ENCODE measurements at places on chromosomes 3 and 15.

- DNase-seq = no peak
These were observed 15.4 kb upstream of the RPL24 start for GRCh38 chr3:101701696-101702634.

- DNase-seq = no peak
These were observed 552.3 kb downstream of the FOXP1 start for GRCh38 chr3:71031181-71031580.

GRCh38 chr3:123075359-123075758 is 8.5 kb downstream of the PDIA5 start:
- DNase-seq = no peak

DNA sequence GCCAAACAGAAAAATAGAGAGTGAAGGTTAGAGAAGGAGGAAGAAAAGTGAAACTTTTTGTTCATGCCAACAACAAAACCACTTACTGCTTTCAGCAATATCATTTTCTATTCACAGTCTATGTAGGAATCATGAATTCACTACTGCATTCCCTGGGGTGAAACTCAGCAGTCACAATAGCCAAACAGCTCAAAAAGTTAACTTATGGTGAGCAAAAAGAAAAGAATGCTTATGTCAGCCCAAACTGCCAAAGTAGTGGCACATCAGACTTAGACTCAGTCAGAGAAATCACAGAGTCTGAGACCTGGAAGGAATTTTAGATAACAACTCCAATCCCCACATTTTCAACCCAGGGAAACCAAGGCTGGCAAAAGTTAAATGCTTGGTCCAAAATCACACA is 238.7 kb upstream of the TMCO5A start:
- no peak for DNase-seq

All from NCI-H2081 (cell line).